ENCODE measurements at places on chromosomes 11 and 22. TPM values are rescaled to one million over a fixed set of nuclear protein-coding genes. Genes with fewer than 3 reads are reported as not detected.

DNA sequence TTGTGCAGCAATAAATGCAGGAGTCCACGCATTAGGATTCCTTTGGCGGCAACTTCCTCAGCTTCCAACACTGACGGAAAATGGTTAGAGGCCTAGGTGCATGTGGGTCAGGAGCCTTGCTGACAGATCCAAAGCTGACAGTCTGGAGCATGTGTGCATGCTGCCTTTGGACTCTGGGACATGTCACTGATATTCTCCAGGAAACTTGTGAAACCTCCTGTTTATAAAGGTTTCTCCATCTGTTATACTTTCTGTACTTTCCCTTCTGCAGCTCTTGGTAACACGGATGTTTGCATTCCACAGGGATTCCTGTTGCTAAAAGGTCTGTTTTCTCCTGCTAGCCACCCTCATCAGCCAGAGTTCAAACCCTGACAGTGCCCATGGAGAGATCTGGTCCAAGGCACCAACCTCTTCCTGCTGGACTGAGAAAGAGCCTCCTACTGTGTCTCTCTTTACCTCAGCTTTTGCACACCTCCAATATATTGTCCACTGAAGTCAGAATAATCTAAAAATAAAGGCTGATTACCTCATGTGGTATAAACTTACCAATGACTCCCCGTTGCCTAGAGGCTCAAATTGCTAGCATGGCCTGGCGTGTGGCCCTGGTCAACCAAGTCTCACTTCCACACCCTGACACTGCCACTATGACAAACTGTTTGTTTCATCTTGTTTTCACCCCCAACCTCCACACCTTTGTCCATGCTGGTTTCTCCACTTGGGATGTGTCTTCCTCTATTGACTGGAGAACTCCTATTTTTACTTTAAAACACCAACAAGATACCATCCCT lies 31.1 kb upstream of the LYVE1 start:
- no peak for DNase-seq

- no peak for DNase-seq
Observed at GRCh38 chr11:8252388-8252787, 11.3 kb downstream of the LMO1 start.

DNA sequence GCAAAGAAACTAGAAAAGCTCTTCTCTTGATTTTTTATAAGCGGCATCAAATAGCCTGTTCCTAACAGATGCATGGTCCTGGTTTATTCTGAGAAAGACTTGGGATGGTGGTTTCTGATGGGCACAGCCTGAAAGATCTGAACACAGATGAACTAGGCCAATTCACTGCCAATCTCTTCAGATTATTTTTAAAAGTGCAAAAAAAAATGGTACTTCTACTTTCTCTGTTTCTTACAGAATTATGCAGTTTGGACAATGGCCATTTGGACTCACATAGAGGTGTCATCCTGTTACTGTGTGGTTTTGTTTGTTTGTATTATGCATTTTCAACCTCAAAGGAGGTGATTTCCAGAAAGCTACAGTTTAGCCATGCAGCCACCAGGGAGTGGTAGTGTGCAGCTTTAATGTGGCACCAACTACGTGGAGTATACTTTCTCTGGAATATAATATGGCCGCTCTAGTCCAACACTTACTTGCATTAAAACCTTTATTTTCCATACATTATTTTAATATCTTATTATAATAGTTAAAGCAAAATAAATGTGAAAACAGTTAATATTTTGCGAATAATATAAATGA lies 469.8 kb upstream of the KIRREL3 start:
- DNase-seq = no peak

DNA sequence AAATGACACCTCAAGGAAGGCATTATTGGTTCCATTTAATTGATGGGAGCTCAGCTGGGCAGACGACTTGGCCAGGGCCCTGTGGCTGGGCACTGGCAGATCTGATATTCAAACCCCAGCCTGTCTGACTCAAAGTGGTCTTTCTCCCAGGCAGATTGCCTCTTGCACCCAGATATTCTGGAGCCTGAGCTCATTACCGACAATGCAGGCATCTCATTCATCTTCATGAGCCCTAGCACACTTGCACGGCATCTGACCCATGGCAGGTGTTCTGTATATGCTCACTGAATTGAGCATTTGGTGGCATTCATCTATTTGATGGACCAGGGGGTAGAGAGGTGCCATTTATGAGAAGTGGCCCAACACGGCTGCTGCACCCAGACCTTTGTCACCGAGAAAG lies 193.1 kb downstream of the DSCAML1 start:
- no peak for DNase-seq

- no peak for DNase-seq
Observed at GRCh38 chr11:108167624-108168023, 46.3 kb downstream of the ACAT1 start.

DNA sequence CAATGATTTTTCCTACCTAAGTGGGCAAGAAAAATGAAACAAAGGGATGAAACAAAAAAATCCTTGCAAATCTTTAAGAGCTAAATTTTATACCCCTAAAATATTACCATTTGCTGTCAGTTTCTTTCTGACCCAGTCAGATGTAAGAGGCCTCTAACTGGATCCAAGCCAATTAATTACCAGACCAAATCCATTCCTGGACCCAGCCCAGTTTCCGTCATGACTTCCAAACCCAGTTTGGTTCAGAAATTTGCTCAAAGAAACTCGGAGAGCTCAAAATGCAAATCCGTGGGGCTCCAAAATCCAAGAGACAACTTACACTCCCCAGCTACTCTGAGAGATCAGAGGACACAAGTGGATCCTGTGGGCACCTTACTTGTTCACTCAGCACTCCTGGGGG lies 46.8 kb downstream of the TRIM44 start:
- no peak for DNase-seq

DNA sequence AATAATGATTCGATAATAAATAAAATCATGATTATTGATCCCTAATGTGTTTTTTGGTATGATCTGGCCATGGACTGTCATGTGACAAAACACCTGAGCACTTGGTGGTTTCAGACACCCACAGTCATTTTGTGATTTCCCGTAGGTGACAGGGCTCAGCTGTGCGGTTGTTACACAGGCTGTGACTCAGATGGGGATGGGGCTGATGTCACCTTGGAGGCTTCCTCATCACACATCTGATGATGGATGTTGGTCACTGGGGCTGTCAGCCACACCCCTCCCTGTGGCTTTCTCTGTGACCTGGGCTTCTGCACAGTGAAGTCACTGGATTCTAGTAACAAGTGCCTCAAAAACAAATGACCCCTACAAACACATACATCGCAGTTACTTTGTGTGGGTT lies 995.1 kb downstream of the BRD1 start:
- no peak for DNase-seq

- no peak for DNase-seq
Observed at GRCh38 chr11:85815186-85815931, 4.4 kb upstream of the SYTL2 start.

DNA sequence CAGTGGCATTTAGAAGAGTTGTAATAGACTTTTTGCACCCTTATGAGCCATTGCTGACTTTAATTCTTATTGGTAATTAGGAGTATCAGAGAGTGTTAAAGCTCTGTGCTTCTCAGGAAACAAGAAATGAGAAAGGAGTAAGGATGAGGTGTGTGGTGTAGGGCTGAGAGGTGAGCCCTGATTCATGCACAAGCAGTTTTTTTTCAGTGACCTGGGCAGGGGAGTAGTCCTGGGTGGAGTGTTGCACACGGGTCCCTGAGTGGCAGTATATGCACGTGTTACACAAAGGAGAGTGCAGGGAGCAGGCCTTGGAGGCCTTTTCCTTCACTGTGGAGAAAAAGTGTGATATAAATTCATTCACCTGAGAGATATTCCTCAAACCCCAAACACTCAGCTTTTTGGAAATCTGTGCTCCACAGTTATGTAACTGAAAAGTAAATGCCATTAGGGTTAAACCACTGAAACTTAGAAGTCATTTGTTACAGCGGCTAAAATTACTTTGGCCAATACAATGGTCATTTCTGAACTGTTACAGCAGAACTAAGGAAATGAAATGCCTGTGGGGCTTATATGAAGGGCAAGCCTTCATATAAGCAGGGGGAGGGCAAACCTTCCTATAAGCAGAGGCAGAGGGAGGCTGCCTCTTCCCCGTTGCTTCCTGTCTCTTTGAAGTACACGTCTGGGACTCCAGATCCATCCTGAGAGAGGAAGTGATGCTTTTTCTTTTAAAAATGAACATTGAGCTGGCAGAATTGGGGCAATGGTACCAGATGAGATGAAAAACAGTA lies 62.6 kb upstream of the OLFML1 start:
- DNase-seq = no peak

DNA sequence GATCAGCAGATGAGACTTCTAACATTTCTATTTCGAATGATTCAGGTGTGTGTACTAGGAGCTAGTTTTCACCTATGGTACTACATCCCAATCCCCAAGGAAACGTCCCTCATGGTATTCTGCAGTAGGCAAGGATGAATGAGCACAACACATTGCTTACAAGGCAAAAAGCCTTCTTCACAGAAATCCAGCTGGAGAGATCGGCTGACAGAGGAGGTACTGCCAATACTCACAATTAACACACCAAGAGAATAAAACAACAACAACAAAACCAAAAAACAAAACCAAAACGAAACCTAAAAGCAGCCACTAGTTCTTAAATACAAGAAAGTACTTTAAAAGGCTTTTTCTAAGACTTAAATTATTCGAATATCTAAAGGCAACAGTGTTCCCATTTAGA lies 101.4 kb downstream of the PICALM start:
- no peak for DNase-seq

DNA sequence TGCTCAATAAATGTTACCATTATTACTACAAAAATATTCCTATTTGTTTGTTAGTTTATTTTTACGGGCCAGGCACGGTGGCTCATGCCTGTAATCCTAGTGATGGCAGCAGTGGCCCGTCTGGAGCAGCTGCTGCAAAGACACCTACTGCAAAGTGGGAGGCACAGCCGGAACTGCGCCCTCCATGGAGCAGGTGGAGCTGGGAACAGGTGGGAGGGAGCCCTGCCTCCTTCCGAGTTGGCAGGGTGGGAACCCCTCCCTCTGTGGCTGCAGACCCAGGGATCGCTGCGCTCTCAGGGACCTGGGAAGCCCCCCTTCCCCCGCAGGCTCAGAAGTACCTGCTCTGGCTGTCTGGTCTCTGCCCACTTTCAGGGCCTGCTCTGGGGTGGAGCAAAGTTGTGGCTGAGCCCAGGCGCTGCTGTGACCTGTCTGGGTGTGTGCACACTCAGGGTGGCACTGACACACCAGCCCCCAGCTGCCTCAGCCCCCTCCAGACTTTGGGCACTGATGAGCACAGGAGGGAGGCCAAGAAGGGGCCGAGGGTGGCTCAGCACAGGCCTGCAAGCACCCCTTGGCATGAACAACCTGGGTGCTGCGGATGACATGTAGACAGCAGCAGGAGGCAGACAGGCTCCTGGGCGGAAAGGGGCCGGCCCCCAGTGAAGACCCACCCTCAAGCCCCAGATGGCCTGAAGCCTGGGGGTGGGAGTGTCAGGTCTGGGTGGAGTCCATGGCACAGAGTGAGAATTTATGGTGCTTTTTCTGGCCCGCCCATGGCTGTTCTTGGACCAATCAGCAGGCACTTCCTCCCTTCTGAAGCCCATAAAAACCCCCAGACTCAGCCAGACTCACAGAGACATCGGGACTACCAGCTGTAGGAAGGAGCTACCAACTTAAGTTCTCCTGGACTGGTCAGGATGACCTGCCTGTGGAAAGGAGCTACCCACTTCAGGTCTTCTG lies 103.7 kb upstream of the CLMP start:
- DNase-seq = no peak

- DNase-seq = peak; percentile 91
Observed at GRCh38 chr22:26589845-26590736, at the start of gene TPST2. TPST2 (minus strand) TSS chr22:26590132; CDS start chr22:26541630, 48,502 bp downstream.

- no peak for DNase-seq
Observed at GRCh38 chr11:62004473-62004872, 37.0 kb upstream of the FTH1 start.

- no peak for DNase-seq
Observed at GRCh38 chr11:12390687-12391110, 13.3 kb downstream of the PARVA start.

GRCh38 chr11:70268526-70268925 lies 2.0 kb upstream of the PPFIA1 start:
- no peak for DNase-seq

- no peak for DNase-seq
Observed at GRCh38 chr11:131423688-131424087, 53.3 kb downstream of the NTM start.

GRCh38 chr11:74282421-74282820 lies 29.0 kb downstream of the P4HA3 start:
- DNase-seq = no peak

DNA sequence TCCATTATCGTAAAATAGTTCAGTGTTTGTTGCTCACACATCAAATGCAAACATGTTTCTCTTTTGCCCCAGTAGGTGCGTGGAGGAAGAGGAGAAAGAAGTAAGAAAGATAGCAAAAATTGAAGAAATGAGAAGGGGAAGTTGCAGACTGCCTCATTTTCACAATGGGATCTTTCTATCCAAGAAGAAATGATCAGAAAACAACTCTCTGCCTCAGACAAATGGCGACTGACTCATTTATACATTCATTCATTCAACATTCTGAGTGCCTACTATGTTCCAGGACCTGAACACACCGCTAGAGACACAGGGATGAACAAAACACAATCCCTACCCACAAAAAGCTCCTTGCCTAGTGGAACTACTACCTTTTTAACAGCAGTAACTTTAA lies 367 bp downstream of the HPS5 start:
- DNase-seq = no peak

GRCh38 chr11:2217211-2218030 lies 45.8 kb upstream of the TH start:
- DNase-seq = no peak

GRCh38 chr11:1656670-1657069 lies 27.1 kb downstream of the KRTAP5-5 start:
- peak; percentile 10 for DNase-seq

- DNase-seq = peak; percentile 16
Observed at GRCh38 chr22:47127441-47127871, 365.0 kb downstream of the TBC1D22A start.

DNA sequence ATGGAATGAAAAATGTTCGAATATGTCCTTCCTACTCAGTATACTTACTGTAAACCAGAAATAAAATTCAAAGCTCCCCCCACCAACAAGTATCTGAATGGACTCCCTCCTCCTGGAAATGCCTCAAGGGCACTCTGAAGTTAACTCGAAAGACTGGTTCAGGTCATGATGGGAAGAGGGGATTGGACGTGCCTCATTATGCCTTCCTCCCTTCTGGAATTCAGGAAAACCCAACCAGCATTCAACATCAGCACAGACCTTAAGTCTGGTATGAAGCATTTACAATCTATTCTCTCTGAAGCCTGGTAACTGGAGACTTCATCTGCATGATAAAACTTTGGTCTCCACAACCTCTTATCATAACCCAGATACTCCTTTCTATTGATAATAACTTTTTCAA lies 428.3 kb upstream of the RAG2 start:
- no peak for DNase-seq

NPTXR gene
- total RNA-seq = 5.9 TPM

B3GAT3 gene
- 87.0 TPM for total RNA-seq

CEND1 gene
- 0.37 TPM for total RNA-seq

LIF gene
- 564 TPM for total RNA-seq

GGTLC3 gene
- total RNA-seq = not detected

ARHGAP20 gene
- total RNA-seq = 0.14 TPM

C11orf91 gene
- total RNA-seq = 0.40 TPM

TTLL1 gene
- total RNA-seq = 10.7 TPM

POU2F3 gene
- total RNA-seq = not detected
